ENCODE measurements at places on chromosomes 5 and 9.

DNA sequence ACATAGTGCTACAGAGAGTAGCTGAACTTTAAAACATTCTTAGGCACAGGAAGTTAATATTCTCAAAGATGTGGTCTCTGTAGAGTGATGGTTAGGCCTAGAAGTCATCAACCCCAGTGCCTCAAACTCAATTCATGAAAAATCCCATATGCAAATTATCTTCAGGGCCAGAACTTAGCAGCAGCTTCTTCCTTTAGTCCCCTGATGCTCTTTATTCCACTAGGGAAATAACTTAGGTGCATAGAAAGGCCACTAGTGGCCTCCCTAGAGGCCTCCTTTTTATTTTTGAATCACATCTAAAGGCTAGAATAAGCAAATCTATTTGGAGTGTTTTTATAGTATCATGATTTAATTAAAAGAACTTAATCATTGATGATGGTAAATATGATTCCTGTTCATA, 88.3 kb downstream of the GIN1 start:
- no peak for DNase-seq

DNA sequence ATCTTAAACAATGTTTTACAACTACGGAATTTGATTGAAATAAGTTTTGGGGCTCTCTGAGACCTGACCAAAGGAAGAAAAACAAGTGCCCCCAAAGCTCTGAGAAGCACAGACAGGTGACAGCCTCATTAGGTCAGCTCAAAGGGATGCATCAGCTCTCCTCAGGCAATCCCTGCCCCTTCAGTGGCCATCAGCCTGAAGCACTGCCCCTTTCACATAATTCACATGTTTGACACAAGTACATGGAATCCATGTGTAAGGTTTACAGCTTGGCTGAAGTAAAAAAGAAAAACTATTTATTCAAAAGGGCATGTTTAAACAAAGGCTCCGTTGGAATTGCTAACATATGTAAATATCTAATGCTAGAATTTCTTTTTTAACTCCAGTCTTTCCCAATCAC, 56.3 kb downstream of the TSSK1B start:
- DNase-seq: no peak

- no peak for DNase-seq
Observed at GRCh38 chr9:21708260-21708711, 94.2 kb upstream of the MTAP start.

DNA sequence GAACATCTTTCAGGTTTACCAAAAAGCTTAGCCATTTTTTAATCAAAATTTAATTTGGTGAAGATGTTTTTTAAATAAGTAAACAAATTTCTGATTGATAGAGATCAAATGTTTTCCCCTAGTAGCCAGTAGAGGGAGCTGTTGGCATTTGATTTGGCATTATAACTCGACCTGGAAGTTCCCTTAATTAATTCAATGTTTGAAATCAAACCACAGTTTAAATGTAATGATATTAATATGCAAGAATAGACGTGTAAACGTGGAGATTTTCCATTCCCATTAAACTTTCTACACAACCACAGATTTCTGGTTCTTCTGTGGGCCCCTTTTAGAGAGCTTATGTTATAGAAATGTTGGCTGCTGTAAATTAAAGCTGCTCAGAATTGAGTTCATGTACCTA, 148.1 kb upstream of the MPDZ start:
- peak; percentile 40 for DNase-seq

- no peak for DNase-seq
Observed at GRCh38 chr9:131609099-131609830, 63.9 kb downstream of the PRRT1B start.

DNA sequence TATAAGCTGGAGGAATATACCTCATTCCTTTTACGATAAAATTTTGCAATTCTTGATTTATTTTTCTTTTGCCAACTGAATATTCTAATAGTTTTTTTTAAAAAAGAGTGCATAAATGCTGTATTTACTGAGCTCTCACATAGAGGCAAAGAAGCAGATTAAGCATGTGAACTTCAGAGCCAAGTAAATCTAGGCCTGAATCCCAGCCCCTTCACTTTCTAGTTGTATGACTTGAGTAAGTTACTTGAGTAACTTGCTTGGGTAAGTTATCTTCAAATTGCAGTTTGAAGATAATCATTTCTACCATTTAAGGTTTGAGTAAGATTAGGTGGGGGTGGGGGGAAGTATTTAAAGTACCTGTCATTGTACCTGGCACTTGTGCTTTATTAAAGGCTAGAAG, 21.8 kb downstream of the LURAP1L start:
- no peak for DNase-seq

- peak; percentile 77 for DNase-seq
Observed at GRCh38 chr5:33299621-33300208, 141.1 kb upstream of the TARS1 start.

GRCh38 chr9:137029058-137029936, 1.3 kb upstream of the ABCA2 start:
- peak; percentile 55 for DNase-seq

- DNase-seq: no peak
Observed at GRCh38 chr5:73816656-73817420, 190.8 kb downstream of the ARHGEF28 start.

- DNase-seq: peak; percentile 28
Observed at GRCh38 chr5:175867587-175868347, 3.6 kb upstream of the CPLX2 start.

DNA sequence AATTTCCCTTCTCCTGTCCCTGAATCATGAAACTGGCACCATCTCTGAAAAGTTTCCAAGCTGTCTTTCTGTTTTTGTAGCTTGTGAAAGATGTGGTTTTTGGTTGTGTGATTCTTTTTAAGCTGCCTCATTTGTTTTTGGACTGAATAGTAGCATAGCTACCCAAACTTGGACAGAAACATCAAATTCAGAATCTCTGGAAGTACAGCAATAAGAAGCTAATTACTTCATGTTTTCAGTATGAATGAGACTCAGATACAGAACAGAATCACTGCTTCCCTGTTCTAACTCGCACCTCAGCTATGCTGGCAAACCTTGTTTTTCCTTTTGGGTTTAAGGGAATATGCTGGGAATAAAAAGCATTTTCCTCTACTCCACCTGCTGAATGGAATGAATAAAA, 101.0 kb downstream of the FGF1 start:
- no peak for DNase-seq

GRCh38 chr5:125006011-125006685, 259.7 kb upstream of the ZNF608 start:
- DNase-seq: no peak

DNA sequence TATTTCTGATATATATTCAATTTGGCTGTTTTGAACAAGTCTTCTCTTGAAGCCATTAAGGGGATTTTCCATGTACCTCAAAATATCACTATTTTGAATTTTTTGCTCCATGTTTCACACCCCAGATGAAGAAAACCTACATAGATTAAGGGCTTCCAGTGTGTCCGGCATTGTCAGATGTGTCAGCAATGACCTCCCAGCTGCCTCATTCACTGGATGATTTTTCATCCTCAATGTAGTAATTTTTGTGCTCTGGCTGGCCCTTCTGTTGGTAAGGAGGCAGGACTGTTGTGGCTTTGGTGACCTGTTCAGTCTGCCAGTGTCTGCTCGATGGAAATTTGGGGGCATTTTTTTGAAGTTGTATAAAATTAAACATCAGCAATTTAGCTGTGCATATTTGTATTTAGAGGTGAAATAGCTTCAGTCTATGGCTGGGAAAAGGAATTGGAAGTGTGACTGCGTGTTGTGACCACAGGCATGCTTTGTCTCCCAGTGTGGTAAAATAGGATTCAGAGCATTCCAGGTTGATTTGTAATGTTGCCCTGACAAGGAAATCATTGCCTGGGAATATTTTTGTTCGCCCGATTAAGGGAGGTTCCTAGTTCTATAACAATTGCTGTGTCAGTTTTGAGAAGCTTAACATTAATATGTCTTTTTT, 312.4 kb downstream of the ARHGEF28 start:
- DNase-seq: no peak

- no peak for DNase-seq
Observed at GRCh38 chr5:66616520-66617225, 20.5 kb downstream of the MAST4 start.

GRCh38 chr5:160020266-160020770, 11.4 kb downstream of the TTC1 start:
- DNase-seq: no peak

GRCh38 chr5:156922207-156922792, 40.7 kb downstream of the TIMD4 start:
- DNase-seq: no peak

DNA sequence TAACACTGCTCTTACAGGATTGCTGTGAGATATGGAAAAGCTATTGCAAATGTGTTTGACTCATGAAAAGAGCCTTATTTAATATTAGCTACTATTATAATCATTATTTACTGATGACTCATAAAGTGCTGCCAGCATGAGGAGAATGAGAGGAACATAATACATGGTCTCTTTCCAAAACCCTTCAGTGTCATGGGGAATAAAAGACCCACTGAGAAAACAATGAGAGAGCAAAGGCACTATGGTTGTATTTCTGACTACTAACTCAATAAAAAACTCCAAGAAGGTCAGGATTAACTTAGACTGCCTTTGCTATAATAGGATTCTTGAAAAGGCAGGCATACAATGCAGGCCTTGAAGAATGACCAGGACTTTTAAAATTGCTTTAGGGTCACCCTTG, 633.5 kb downstream of the DTWD2 start:
- no peak for DNase-seq

- DNase-seq: no peak
Observed at GRCh38 chr5:168319774-168320173, 28.3 kb downstream of the WWC1 start.

DNA sequence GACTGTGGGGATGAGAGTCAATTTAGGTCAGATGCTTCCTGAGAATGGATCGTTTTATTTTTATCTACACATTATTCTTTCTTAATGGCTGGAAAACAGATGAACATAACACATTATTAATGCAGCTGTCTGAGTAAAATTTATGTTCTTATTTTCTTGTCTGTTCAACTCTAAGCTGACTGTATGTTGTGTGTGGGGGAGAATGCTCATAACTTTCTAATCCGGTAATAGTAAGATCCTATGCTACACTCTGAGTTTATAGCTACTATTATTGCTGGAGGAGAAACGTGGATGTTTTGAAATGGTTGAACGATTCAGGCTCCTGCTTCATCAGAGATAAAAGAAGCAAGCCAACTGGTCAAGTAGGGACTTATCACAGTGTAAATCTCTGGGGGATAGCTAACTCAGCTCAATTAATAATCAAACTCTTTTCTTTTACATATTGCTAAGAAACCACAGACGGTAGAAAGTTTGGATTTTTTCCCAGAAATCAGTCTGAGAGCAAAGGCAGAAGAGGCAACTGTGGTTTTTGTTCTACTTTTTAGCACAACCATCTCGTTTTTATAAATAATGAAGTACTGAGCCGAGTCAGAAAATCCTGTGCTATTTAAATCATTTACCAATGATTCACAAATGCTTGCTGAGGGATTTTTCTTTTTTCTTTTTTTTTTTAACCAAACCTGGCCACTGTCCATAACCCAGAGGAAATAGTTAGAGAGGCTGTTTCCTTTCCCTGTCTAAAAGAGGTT, 265.0 kb upstream of the FAM174A start:
- DNase-seq: no peak

DNA sequence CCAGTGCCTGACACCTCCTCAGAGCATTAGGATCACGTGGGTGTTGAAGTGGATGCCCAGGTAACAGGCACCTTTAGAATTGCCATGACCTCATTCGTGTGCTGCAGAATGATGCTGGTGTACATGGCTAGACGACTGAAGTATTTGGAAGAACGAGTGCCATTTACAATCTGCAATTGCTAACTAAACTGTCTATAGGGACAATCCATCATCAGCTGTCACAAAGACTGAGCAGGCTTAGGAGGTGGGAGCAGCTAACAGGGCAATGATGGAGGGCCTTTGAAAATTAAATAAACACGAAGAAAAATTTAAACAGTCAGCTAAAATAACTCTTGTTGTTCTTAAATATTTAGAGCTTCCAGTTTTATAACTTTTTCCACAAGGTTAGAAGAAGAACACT, 375.8 kb downstream of the GADD45G start:
- DNase-seq: no peak

DNA sequence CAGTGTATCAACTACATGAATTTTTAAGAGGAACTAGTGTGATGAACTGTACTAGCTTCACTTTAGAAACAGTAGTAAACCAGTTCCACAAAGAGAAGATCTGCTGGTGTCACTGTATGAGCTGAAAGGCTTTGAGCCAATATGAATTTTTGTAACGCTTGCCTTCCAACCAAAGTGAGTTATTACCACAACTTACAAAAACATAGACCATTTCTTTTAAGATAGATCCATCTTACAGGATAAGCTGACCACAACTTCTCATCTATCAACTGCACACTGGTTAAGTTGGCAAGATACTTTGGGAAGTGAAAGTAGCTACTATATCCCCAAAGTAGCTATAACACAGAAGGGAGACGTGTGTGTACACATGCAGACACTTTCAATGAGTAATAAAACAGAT, 849.6 kb upstream of the DMAC1 start:
- peak; percentile 38 for DNase-seq

GRCh38 chr5:87099968-87100367, 167.7 kb upstream of the RASA1 start:
- no peak for DNase-seq

GRCh38 chr9:132768932-132769905, 99.0 kb downstream of the GTF3C4 start:
- peak; percentile 52 for DNase-seq

DNA sequence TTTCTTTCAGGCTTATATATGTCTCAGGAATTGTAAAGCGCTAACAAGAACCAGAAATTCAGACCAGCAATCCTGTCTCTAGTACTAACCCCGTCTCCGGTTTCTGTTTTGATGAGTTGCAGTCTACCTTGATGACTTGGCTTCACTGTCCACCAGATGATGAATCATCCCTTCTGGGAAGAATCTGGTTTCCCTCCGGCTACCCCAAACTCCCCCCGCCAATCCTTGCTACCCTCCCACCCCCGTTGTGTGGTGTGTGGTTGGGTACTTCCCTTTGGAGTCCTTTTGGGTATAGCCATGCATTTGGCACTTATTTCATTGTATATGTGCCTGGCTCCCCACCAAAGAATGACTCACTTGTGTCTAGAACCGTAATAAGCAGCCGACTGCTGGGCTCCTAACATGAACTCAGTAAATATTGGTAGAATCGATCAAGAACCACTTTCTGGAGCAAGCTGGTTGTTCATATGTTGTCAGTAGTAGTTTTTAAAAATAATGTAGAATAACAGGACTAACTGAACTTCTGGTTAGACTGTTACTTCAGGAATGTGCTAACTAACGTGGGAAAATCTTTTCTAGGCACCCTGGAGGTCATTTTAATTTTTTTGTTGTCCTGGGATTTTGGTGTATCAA, 8.3 kb upstream of the TGFBI start:
- DNase-seq: peak; percentile 98

GRCh38 chr5:1479581-1480188, 34.4 kb upstream of the SLC6A3 start:
- DNase-seq: peak; percentile 94

All from inflammatory macrophage treated with lipopolysaccharide for 1 hour (primary cell).